Activated CD4-positive, alpha-beta T cell treated with anti-CD3 and anti-CD28 coated beads, Interleukin-2, amount 50 U/mL, for 48 hours (primary cell): ENCODE measurements at places on chromosomes 6 and 20.

GRCh38 chr20:51388756-51389542 lies 153.6 kb downstream of the NFATC2 start:
- no peak for DNase-seq

GRCh38 chr6:106380407-106380806 lies 19.9 kb downstream of the CRYBG1 start:
- DNase-seq, result no peak

DNA sequence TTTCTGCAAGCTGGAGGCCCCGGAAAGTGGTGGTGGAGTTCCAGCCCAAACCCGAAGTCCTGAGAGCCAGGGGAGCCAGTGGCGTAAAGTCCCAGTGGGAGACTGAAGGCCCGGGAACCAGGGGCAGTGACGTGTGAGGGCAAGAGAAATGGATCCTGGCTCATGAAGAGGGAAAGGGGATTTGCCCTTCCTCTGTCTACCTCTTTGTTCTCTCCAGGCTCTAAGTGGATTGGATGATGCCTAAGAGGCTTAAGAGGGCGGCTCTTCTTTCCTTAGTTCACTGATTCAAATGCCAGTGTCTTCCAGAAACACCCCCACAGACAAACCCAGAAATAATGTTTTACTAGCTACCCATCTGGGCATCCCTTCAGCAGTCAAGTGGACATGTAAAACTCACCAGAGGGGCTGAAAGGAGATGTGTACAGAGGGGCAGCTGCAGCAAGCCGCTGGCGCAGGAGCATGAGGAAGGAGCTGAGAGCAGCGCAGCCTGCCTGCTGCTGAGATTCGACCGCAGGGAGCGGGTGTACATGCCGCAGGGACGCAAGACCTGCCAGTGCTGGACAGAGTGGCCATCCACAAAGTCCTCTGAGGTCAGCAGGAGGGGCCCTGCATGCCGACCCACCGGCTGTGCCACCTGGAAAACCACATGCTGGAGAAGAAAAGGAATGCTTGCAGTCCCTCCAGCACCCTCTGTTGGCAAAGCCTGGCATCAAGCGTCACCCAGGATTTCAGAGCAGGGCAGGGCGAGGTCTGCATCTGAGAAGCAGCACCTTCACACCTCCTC lies 29.5 kb downstream of the CDYL start:
- DNase-seq, result peak; percentile 41

GRCh38 chr20:51800060-51800871 lies 2.1 kb downstream of the SALL4 start:
- DNase-seq, result peak; percentile 80

DNA sequence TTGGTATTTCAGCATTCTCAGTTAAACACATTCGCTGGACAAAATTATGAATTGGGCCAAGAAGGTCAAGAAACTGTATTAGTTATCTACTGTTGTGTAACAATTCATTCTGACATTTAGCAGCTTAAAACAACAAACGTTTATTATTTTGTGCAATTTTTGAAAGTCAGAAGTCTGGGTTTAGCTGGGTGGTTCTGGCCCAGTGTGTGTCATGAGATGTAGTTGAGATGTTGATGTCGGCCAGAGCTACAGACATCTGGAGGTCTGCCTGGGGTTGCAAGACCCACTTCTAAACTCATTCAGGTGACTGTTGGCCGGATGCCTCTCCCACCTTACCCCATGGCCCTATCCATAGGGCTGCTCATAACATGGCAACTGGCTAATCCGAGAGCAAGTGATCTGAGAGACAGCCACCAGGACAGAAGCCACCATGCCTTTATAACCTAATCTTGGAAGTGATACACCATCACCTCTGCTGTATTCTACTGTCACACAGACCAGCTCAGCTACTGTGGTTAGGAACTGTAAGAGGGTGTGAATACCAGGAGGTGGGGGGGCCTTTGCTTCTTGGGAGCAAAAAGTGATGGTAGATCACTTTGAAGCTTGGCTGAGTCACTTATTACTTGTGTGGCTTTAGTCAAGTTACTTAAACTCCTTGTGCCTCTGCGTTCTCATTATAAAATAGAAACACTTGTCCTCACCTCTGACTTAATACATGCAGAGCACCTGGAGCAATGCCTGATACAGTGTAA lies 217.0 kb upstream of the MYLIP start:
- peak; percentile 59 for DNase-seq

- no peak for DNase-seq
Measured at GRCh38 chr6:42260396-42260888, 42.8 kb upstream of the MRPS10 start.

GRCh38 chr6:309947-310346 lies 17.7 kb downstream of the DUSP22 start:
- no peak for DNase-seq

- peak; percentile 69 for DNase-seq
Measured at GRCh38 chr6:45422503-45423110, 44.9 kb upstream of the SUPT3H start.
